OCI-LY7 (cell line): ENCODE measurements at places on chromosomes 16 and 17. TPM values are rescaled to one million over a fixed set of nuclear protein-coding genes. Genes with fewer than 3 reads are reported as not detected.

Gene TERF2IP
- 64.3 and 69.3 TPM in 2 replicates for total RNA-seq

Gene SPATA22
- not detected in 2 replicates for total RNA-seq

Gene NLRC5
- 305 and 310 TPM in 2 replicates for total RNA-seq

Gene ASIC2
- total RNA-seq: not detected in 2 replicates

Gene C16orf96
- total RNA-seq: 0.27 and 0.37 TPM in 2 replicates

- DNase-seq: no peak
These were observed 54.3 kb upstream of the CNTNAP4 start for GRCh38 chr16:76222853-76223252.
